ENCODE measurements at places on chromosomes 2 and 18.

DNA sequence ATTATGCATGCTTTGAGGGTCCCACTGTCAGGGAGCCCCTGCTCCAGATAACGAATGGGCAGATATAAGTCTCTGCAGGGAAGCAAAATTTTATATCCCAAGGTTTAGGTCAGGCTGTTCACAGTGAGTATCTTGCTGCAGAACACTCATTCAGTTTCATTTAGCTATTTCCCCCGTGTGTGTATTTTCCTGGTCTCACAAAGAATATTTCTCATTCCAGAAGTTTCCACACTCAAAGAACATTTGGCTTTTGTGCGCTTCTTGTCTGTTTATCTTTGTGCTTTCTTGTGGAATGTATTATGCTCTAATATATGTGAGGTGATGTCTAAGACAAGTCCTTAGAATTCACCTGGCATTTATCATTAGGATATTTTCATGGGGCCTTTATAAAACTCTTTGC, 140.4 kb upstream of the MMADHC start:
- no peaks in the 10 kb centered on the region for H3K27me3 ChIP-seq
- H3K36me3 ChIP-seq: no peaks in the 10 kb centered on the region
- H3K27ac ChIP-seq: no peak overlapping the region
- H3K4me1 ChIP-seq: 0 out of 2 replicates have a peak, but pooled peaks cover 2% of the 10 kb centered on the region
- no peak for DNase-seq
- no peak overlapping the region for H3K4me3 ChIP-seq

DNA sequence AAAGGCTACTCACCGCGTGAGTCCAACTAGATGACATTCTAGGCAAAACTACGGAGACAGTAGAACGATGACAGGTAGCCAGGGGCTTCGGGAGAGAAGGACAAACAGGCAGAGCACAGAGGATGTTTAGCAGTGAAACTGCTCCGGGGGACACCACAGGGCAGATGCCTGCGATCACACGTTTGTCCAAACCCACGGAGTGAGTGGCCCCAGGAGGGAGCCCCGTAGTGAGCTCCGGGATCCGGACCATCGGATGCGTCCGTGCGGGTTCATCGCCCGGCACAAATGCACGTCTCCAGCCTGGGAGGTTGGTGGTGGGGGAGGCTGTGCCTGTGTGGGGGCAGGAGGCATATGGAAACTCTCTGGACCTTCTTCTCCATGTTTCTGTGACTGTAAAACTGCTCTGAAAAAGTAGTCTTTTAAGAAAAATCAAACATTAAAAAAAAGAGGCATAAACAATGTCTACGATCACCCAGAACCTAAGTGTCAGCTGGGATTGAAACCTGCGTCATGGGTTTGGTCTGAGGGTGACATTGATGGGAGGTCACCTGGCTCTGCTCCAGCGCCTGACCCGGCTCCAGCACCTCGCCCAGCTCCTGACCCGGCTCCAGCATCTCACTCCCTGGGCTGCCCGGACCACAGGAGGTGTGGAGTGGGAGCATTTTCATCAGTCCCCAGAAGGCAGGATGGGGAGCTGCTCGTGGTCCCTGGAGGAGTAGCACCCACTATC, 83.0 kb upstream of the CTDP1 start:
- DNase-seq: no peak
- H3K27ac ChIP-seq: no peak overlapping the region
- H3K4me1 ChIP-seq: no peaks in the 10 kb centered on the region
- H3K27me3 ChIP-seq: no peaks in the 10 kb centered on the region
- no peaks in the 10 kb centered on the region for H3K36me3 ChIP-seq

- no peak overlapping the region for H3K27ac ChIP-seq
- peaks cover 17% of the 10 kb centered on the region for H3K36me3 ChIP-seq
- DNase-seq: no peak
- H3K4me3 ChIP-seq: no peak overlapping the region
Observed at GRCh38 chr2:135573620-135574019, 42.3 kb downstream of the R3HDM1 start.

DNA sequence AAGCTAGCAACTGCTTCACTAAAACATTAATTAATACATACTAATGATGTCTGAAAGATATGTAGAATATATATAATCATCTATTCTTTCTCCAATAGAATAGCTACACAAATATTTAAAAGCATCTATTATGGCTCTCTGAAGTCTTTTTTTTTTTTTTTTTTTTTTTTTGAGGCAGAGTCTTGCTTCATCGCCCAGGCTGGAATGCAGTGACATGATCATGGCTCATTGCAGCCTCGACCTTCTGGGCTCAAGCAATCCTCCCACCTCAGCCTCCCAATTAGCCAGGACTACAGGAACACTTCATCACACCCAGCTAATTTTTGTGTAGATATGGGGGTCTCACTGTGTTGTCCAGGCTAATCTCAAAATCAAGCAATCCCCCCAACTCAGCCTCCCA, 120.4 kb upstream of the KYNU start:
- H3K27ac ChIP-seq: no peak overlapping the region
- no peaks in the 10 kb centered on the region for H3K36me3 ChIP-seq
- H3K27me3 ChIP-seq: no peaks in the 10 kb centered on the region
- no peak for DNase-seq
- H3K4me3 ChIP-seq: no peak overlapping the region

GRCh38 chr18:62464266-62464665, 58.6 kb upstream of the ZCCHC2 start:
- no peaks in the 10 kb centered on the region for H3K27me3 ChIP-seq
- H3K4me3 ChIP-seq: no peak overlapping the region
- H3K36me3 ChIP-seq: no peaks in the 10 kb centered on the region
- no peak for DNase-seq
- H3K4me1 ChIP-seq: no peaks in the 10 kb centered on the region

DNA sequence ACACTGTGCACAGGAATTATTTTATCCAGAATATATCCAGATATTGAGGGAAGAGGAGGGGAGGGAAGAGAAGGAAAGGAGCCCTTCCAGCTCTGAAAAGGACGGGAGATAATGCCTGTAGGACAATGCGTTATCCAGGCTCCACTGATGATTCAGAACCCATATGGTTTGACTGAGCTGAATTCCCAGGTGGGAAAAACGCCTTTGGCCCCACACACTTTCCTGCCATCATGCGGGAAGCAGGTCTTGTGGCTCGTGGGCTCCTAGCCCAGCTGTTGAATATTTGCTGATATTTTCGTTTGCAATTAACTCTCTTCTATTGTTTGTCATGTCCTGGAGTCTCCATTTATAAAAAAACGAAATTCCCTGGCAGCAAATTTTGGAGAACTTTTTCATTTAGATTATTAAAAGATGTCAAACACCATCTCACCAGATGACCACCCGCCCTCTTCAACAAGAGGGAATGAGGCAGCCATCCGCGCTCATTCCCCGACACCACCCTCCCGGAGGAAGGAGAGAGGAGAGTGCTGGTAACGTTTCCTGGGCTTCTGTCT, 8.9 kb downstream of the COL6A3 start:
- H3K4me3 ChIP-seq: no peak overlapping the region
- H3K27ac ChIP-seq: no peak overlapping the region
- H3K36me3 ChIP-seq: no peaks in the 10 kb centered on the region
- H3K4me1 ChIP-seq: no peaks in the 10 kb centered on the region
- H3K27me3 ChIP-seq: no peaks in the 10 kb centered on the region
- no peak for DNase-seq

DNA sequence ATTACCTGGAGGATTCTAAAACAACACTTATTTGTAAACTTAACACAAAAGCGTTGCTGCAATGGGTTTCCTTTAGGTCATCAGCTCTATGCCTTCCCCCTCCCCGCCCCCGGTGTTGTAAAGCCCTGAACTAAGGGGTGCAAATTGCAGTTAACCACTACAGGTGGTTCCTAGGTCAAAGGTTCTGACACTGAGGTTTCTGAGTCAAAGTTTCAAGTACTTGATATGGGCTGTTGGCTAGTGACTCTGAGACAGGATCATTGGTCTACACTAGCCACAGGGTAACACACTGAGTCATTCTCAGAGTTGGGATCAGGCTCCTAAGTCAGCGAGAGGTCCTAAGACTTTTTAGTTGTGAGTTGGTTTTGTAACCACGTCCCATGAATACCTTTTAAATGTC, 15.4 kb downstream of the IL1B start:
- DNase-seq: no peak
- H3K4me1 ChIP-seq: peaks cover 10% of the 10 kb centered on the region
- no peaks in the 10 kb centered on the region for H3K27me3 ChIP-seq
- H3K27ac ChIP-seq: no peak overlapping the region
- H3K4me3 ChIP-seq: no peak overlapping the region

- H3K4me1 ChIP-seq: no peaks in the 10 kb centered on the region
- no peak overlapping the region for H3K27ac ChIP-seq
- peaks cover 40% of the 10 kb centered on the region for H3K27me3 ChIP-seq
Observed at GRCh38 chr2:27264753-27265535, 2.1 kb upstream of the SLC30A3 start.

GRCh38 chr2:1004398-1004797, 53.7 kb downstream of the SNTG2 start:
- no peak for DNase-seq
- H3K27ac ChIP-seq: no peak overlapping the region
- H3K4me1 ChIP-seq: no peaks in the 10 kb centered on the region
- no peak overlapping the region for H3K4me3 ChIP-seq
- no peaks in the 10 kb centered on the region for H3K36me3 ChIP-seq

GRCh38 chr2:218722419-218722818, 11.8 kb downstream of the TTLL4 start:
- peaks cover 14% of the 10 kb centered on the region for H3K4me1 ChIP-seq
- no peak overlapping the region for H3K4me3 ChIP-seq
- H3K27me3 ChIP-seq: no peaks in the 10 kb centered on the region
- DNase-seq: no peak
- peaks cover 28% of the 10 kb centered on the region for H3K36me3 ChIP-seq
- H3K27ac ChIP-seq: no peak overlapping the region

DNA sequence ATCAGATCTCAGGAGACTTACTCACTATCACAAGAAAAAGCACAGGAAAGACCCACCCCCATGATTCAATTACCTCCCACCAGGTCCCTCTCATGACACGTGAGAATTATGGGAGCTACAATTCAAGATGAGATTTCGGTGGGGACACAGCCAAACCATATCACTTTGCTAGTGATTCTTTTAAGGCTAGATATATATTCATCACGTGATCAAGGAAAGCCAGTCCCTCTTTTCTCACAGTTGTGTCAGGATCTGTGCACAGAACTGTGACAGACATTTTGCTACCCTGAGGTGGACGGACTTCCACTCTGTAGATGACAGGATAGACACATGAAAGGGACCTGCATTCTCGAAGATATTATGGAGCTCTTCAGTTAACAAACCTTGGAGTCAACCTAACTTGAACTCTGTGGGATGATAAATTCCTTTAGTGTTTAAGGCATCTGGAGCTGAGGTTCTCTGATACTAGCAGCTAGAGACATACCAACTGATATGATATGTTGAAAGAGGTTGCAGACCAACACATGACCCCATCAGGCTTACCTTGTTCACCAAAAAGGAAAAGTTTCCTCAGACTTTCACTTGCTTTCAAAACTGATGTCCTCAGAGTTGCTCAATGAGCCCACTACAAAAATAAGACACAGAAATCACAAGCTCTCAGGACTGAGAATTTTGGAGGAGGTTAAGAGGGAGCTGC, 66.3 kb upstream of the SCG2 start:
- H3K4me3 ChIP-seq: no peak overlapping the region
- no peak for DNase-seq
- no peaks in the 10 kb centered on the region for H3K4me1 ChIP-seq
- H3K36me3 ChIP-seq: no peaks in the 10 kb centered on the region
- no peaks in the 10 kb centered on the region for H3K27me3 ChIP-seq

GRCh38 chr18:58313491-58314032, 269.5 kb downstream of the NEDD4L start:
- no peak overlapping the region for H3K4me3 ChIP-seq
- H3K4me1 ChIP-seq: peaks cover 14% of the 10 kb centered on the region
- no peaks in the 10 kb centered on the region for H3K36me3 ChIP-seq

DNA sequence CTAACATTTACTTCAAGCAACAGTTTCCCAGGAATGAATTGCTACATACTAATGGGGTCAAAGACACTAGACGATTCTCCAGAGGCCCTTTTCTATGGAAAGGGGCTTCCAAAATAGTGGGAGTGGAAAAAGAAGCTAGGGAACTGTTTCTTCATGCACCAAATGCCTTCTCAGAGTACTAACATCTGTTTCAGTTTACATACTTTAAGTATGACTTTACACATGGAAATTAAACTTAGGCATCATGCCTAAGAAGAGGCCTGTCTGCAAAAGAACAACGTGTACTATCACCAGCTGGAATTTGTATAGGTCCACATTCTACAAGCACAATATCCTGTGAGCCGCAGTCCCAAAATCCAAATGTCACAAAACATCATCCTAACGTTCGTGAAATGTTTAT, 29.4 kb upstream of the WDR75 start:
- no peak for DNase-seq
- no peak overlapping the region for H3K4me3 ChIP-seq
- H3K27me3 ChIP-seq: no peaks in the 10 kb centered on the region
- H3K27ac ChIP-seq: no peak overlapping the region
- no peaks in the 10 kb centered on the region for H3K36me3 ChIP-seq

DNA sequence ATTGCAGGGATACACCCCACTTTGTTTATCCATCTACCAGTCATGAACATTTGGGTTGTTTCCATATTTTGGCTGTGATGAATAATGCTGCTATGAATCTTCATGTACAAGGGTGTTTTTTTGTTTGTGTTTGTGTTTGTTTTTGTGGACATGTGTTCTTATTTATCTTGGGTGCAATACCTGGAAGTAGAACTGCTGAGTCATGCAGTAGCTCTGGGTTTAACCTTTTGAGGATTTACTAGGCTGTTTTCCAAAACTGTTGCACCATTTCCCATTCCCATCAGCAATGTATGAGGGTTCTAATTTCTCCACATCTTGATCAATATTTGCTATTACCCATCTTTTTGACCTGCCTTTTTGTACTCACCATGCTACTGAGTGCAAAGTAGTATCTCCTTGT, 140.0 kb upstream of the CYP1B1 start:
- no peak overlapping the region for H3K4me3 ChIP-seq
- no peak for DNase-seq
- H3K27me3 ChIP-seq: no peaks in the 10 kb centered on the region
- no peak overlapping the region for H3K27ac ChIP-seq

- H3K4me3 ChIP-seq: peak overlapping the region; percentile 99
- peak; percentile 41 for DNase-seq
- H3K27me3 ChIP-seq: no peaks in the 10 kb centered on the region
- peaks cover 3% of the 10 kb centered on the region for H3K36me3 ChIP-seq
Observed at GRCh38 chr2:175167076-175167791, 769 bp downstream of the ATF2 start.
